ENCODE measurements at places on chromosomes 2 and 18.

DNA sequence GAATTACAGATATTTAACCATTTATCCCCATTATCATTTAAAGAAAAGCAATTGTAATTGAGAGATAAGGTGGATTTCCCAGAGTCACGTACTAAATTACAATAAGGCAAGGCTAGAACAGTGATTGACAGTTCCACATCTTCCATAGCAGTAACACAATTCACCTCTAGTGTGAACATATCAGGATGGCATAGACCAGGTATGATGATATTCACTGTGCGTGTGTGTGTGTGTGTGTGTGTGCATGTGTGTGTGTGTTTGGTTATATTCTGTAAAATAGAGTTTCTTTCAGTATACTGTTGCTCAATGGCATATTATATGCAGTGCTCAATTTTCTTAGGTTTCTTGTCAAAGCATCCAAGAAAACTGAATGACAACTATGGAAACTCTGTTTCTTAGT is 1.7 kb downstream of the SCN2A start:
- no peaks in the 10 kb centered on the region for H3K36me3 ChIP-seq
- no peak for DNase-seq
- no peaks in the 10 kb centered on the region for H3K27me3 ChIP-seq
- H3K4me3 ChIP-seq = no peak overlapping the region

GRCh38 chr2:231332388-231332787 is 63.1 kb upstream of the B3GNT7 start:
- H3K27me3 ChIP-seq = no peaks in the 10 kb centered on the region
- DNase-seq = no peak
- no peak overlapping the region for H3K27ac ChIP-seq
- H3K36me3 ChIP-seq = no peaks in the 10 kb centered on the region
- peaks cover 4% of the 10 kb centered on the region for H3K4me1 ChIP-seq

DNA sequence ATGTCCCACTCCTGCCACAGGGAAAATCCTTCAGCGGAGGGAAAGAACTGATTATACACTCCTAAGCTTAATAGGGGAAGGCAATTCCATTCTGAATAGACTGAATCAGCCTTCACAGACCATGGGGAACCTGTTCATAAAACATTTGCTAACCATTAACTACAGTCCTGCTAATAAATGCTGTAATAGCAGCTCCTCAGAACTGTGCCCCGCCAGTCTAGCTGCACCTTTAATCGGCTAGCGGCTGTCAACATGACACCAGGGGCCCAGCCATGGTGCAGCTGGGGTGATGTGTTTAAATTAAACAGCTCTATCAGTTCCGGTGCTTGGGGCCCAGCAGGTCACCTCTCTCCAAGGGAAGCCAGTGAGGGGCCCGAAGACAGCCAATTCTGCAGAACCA is 77.8 kb downstream of the GALNT14 start:
- H3K27me3 ChIP-seq = no peaks in the 10 kb centered on the region
- no peaks in the 10 kb centered on the region for H3K4me1 ChIP-seq
- H3K4me3 ChIP-seq = no peak overlapping the region
- H3K27ac ChIP-seq = no peak overlapping the region

- H3K4me3 ChIP-seq = no peak overlapping the region
- no peaks in the 10 kb centered on the region for H3K27me3 ChIP-seq
These were observed 106.0 kb downstream of the UBR3 start for GRCh38 chr2:169933124-169933711.

GRCh38 chr2:117512307-117512706 is 302.2 kb upstream of the DDX18 start:
- H3K4me1 ChIP-seq = no peaks in the 10 kb centered on the region
- H3K4me3 ChIP-seq = no peak overlapping the region
- DNase-seq = no peak

- H3K4me3 ChIP-seq = no peak overlapping the region
- H3K4me1 ChIP-seq = no peaks in the 10 kb centered on the region
- H3K27me3 ChIP-seq = no peaks in the 10 kb centered on the region
- DNase-seq = no peak
- H3K36me3 ChIP-seq = no peaks in the 10 kb centered on the region
These were observed 406.3 kb downstream of the CDH7 start for GRCh38 chr18:66156946-66157687.

DNA sequence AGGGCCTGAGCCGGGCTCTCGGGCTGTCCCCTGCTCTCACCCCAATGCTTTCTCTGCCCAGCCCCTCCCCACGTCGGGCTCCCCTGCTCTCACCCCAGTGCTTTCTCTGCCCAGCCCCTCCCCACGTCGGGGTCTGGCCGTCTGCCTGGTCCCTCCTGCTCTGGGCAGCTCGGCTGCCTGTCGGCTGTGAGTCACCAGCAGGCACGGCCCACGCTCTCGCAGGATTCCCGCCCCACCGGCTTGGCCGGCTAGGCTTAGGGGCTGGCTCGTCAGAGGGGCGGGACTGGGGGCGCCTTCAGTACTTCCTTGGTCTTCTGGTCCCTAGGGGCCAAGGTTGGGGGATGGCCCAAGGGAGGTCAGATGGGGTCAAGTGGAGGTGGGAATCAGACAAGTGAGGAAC is 3.3 kb downstream of the BOK start:
- H3K4me1 ChIP-seq = no peaks in the 10 kb centered on the region
- H3K27me3 ChIP-seq = no peaks in the 10 kb centered on the region
- no peak overlapping the region for H3K27ac ChIP-seq
- no peak overlapping the region for H3K4me3 ChIP-seq
- H3K36me3 ChIP-seq = no peaks in the 10 kb centered on the region
- DNase-seq = no peak

All from A673 (cell line).